ENCODE measurements at places on chromosomes 13 and 19. TPM values are rescaled to one million over a fixed set of nuclear protein-coding genes. Genes with fewer than 3 reads are reported as not detected.

The IGFL3 gene
- 19.9 TPM for total RNA-seq

The NLRP12 gene
- total RNA-seq = 0.23 TPM

The ELAVL1 gene
- total RNA-seq = 35.5 TPM

The ZNF626 gene
- total RNA-seq = 14.4 TPM

The DPF1 gene
- total RNA-seq = not detected

The RFXANK gene
- total RNA-seq = 46.5 TPM

The RASIP1 gene
- total RNA-seq = 16.8 TPM

The KLK14 gene
- 18.3 TPM for total RNA-seq

The UBE2L5 gene
- not detected for total RNA-seq

The CD177 gene
- not detected for total RNA-seq

The GNG7 gene
- 3.1 TPM for total RNA-seq

The IGFL1 gene
- 0.55 TPM for total RNA-seq

The ISOC2 gene
- total RNA-seq = 31.0 TPM

The CALR3 gene
- total RNA-seq = not detected

The TEX29 gene
- total RNA-seq = not detected

The OR7A5 gene
- total RNA-seq = 2.2 TPM

The MYO1F gene
- total RNA-seq = 3.1 TPM

The SMIM24 gene
- 0.78 TPM for total RNA-seq

The ICAM5 gene
- total RNA-seq = 0.13 TPM

The SLC25A41 gene
- total RNA-seq = 0.21 TPM

The INSR gene
- 80.7 TPM for total RNA-seq

The ONECUT3 gene
- not detected for total RNA-seq

The ILF3 gene
- 84.4 TPM for total RNA-seq

The DAND5 gene
- not detected for total RNA-seq

The GAPDHS gene
- total RNA-seq = 6.0 TPM

The PHLDB3 gene
- total RNA-seq = 99.9 TPM

The C1QTNF9 gene
- total RNA-seq = 0.53 TPM

The PROSER3 gene
- 14.3 TPM for total RNA-seq

The LGALS7B gene
- 4,578 TPM for total RNA-seq

The JSRP1 gene
- not detected for total RNA-seq

The CGB3 gene
- not detected for total RNA-seq

The TMEM38A gene
- total RNA-seq = 3.2 TPM

The B3GNT3 gene
- 2.9 TPM for total RNA-seq

The ZNF556 gene
- not detected for total RNA-seq

The RXFP2 gene
- 0.44 TPM for total RNA-seq

The GJB2 gene
- total RNA-seq = 46.7 TPM

The TUBA3C gene
- total RNA-seq = not detected

The NLRP9 gene
- total RNA-seq = not detected

The CD22 gene
- total RNA-seq = 4.2 TPM

The B3GNT8 gene
- 9.2 TPM for total RNA-seq

The TYROBP gene
- total RNA-seq = 28.6 TPM

The DIRAS1 gene
- 6.1 TPM for total RNA-seq

The KLF2 gene
- total RNA-seq = 12.6 TPM

The LAIR1 gene
- total RNA-seq = 0.38 TPM

The SIGLEC5 gene
- 0.72 TPM for total RNA-seq

The EBPL gene
- total RNA-seq = 76.4 TPM

The NPHS1 gene
- not detected for total RNA-seq

The LHFPL6 gene
- total RNA-seq = 27.3 TPM

The FCER2 gene
- not detected for total RNA-seq

The KIR3DL1 gene
- not detected for total RNA-seq

The NAA16 gene
- total RNA-seq = 19.1 TPM

The LRFN3 gene
- total RNA-seq = 6.8 TPM

The NAT14 gene
- 2.5 TPM for total RNA-seq

The ZNF772 gene
- 12.7 TPM for total RNA-seq

The C19orf67 gene
- total RNA-seq = not detected

The CGB8 gene
- not detected for total RNA-seq

The LRRC63 gene
- not detected for total RNA-seq

The LYPD3 gene
- 344 TPM for total RNA-seq
